NCI-H1694 (cell line): ENCODE measurements at places on chromosomes 5 and 9.

GRCh38 chr9:104177676-104178075 lies 83.6 kb downstream of the SMC2 start:
- no peak for DNase-seq

- no peak for DNase-seq
Measured at GRCh38 chr5:106757672-106758071, 913.1 kb downstream of the EFNA5 start.

DNA sequence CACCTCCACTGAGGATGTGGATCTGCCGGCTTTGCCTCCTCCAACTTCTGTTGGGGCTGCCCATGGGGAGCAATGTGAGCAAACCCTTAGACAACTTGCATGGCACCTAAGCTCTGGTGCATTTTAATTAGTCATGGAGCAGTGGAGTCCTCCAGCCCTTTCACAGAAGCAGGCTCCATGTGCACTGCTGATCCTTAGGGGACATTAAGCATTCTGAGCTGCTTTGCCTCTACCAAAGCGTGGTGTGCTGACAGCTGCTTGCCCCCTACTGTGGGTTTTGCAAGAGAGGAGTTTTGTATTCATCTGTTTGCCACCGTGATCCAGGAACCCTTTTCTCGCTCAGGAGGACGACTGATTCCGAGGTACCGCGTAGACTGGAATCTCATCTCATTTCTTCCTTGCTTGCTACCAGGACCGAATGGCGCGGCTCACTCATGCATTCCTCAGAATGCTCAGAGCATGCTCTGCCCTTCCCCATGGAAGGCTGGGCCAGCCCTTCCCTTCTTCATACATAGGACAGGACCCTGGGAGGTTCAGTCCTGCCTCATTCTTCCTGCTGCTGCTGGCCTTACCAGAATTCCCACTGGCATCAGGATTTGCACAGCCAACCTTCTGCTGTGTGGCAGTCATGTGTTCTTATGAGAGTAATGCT lies 432.5 kb downstream of the GADD45G start:
- DNase-seq = no peak

DNA sequence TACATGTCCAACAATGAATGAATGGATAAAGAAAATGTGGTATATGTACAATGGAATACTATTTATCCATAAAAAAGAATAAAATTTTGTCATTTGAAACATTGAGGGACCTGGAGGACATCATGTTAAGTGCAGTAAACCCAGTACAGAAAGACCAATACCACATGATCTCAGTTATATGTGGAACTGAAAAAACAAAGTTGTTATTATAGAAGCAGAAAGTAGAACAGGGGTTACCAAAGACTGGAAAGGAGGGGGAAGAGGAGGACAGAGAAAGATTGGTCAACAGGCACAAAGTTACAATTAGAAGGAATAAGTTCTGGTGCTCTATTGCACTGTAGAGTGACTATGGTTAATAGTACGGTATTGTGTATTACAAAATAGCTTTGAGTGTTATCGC lies 233.8 kb downstream of the SEMA6A start:
- no peak for DNase-seq

- no peak for DNase-seq
Measured at GRCh38 chr5:180130291-180130869, 58.8 kb upstream of the RNF130 start.

GRCh38 chr5:38845526-38846378 lies at the start of gene OSMR:
Gene OSMR (plus strand): TSS chr5:38846012. CDS start chr5:38869045, 23,033 bp downstream.
- DNase-seq = no peak

- DNase-seq = no peak
Measured at GRCh38 chr5:111169269-111169668, 54.9 kb upstream of the CAMK4 start.

DNA sequence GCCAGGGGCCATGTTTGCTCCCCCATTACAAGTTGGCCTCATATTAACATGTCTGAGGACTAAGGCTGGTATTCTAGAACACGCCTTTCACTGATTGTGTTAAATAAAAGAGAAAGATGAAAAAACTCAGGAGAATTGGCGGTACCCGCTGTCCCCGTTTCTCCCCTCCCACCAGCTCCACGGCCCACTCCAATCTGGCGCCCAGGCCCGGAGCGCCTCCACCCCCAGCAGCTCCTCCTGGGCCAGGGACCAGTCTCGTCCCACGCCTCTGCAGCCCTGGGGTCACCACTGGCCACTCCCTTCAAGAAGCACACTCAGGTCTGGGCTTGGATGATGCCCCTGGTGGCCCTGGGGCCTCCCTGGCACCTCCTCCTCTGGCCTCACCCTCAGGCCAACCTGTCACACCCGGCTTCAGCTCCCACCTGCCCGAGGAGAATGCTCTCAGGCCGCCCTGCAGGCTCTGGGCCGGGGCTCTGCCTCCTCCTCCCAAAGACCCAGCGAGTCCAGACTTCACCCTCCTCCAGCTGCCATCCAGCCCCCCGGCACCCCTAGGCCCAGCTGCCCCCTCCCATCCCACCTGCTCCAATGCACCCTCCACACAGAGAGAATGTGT lies 133.0 kb upstream of the PPP1R26 start:
- DNase-seq = no peak

DNA sequence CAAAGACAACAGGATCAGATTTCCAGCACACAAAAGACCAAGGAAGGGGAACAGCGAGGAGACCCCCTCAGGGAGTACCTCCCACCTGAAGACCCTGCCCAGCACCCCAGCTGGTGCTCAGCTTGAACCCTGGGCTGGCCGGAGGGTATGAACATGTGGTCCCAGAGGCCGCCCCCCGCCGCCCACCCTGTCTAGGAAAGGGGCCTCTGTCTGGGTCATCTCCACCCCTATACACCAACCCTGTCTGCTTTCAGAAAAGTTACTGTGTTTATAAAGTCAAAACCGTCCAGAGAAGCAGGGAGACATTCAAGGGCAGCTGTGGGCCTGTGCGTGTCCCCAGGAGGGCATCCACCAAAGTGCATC lies 72.2 kb downstream of the ADAMTS2 start:
- DNase-seq = no peak

DNA sequence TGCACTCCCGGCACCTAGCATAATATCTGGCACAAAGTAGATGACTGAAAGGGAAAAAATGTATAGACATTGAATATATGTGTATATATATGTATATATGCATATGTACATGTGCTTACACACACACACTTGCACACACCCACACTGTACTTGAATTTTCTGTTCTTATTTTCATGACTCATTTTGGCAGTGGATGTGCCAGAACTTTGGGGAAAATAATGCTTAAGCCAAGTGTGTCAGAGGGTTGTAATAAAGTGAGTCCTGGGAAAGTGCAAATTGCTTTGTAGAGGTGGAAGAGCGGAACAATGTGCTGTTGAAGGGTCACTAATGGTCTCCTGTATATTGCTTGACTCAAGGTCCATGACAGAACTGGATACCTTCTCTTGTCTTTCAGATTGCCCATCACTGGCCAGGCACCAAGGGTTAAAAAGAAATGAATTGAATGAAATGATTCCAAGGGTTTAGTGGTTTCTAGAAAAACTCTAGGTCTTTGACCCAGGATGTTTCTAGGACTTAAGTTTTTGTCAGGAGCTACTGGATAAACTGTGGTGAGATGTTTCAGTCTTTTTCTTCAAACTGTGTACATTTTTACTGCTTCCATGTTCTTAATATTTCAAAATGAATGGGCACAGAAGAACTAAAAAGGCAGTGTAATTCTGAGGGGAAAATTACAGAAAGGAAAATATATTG lies 129.9 kb upstream of the MOCS2 start:
- no peak for DNase-seq

DNA sequence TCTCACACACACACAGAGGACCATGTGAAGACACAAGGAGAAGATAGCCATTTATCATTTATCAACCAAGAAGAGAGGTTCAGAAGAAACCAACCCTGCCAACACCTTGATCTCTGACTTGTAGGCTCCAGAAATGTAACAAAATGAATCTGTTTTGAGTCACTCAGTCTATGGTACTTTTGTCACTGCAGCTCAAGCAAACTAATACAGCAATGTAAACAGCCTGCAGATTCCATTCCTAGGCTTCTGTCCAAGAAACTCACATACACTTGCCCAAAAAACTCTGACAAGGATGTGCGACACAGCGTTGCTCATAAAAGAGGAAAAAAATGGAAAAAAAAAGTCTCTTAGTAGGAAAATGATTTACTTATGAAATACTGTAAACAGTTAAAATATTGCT lies 33.4 kb downstream of the TRIM36 start:
- no peak for DNase-seq

DNA sequence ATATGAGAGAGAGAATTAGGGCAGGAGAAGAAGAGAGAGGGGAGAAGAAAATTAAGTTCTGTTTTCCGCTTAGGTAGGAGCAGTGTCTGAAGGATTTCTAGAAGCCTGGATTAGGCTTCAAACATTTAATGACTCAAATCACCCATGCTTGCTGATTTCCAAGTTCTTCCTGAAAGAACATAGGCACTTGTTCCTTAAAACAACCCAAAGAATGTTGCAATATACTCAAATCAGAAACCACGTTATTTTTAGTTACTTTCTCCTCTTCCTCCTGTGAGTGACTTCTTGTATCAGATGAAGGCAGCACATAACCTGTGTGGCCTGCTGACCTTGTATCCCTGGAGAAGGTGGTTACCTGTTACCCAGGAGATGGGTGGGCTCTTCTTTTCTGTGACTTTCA lies 351.5 kb upstream of the KLF4 start:
- no peak for DNase-seq

DNA sequence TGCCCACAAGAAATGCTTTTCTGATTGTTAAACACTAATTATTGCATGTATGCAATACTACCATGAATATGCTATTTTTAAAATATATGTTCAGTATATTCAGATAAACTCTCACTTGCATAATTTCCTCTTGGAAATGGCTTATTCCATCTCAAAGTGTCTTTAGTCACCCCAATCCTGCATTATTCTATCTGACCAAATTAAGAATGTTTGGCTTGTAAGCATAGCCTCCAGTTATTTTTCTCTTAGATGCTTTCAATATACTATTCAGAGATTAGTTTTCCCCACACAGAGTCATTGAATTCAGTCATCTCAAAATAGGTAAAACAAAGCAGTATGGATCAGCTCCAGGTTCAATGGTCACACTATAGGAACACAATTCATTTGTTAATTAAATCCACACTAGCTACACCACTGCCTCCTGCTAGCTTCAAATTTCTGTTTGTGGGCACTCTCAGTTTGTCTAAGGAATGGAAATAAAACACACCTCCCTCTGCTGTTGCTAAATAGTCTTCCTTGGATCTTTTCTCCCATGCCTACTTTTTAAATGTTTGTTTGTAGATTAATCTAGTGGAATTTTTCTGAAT lies 134.6 kb upstream of the TBCA start:
- DNase-seq = no peak

DNA sequence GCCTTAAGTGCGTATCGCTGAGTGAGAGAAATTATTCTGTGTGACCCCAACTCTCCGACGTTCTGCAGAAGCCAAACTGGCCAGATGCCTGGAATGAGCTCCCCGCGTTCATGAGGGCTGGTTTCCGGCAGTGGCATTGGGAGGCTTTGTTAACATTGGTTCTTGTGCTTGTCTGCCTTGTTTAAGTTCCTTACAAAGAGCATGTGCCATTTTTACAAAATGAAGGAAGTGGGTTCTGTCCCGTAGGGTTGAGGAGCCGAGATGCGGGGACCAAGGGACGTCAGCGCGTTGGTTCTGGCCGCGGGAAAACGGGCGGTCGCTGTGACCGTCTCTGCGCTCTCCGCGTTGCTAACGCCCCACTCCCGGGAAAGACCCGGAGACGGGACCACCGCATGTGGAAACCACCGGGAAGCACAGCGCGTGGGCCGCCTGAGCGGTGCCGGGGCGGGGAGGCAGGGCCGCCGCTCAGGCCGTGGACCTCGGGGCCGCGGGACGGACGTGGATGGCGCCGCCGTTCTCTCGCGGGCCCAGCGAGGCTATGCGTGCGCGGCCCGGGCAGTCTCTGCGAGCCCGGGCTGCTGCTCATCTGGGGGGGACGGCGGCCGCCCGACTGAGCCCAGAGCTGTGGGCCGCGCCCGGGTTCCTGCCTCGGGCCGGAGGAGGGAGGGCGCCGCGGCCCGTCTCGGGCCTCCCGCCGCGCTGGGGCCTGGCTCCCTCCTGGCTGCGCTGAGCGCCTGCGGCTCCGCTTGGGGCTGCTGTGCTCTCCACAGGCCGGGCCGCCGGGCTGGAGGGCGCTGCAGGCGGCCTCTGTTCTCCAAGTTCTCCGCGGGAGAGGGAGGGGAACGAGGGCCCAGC lies 13.4 kb downstream of the RABL6 start:
- no peak for DNase-seq

DNA sequence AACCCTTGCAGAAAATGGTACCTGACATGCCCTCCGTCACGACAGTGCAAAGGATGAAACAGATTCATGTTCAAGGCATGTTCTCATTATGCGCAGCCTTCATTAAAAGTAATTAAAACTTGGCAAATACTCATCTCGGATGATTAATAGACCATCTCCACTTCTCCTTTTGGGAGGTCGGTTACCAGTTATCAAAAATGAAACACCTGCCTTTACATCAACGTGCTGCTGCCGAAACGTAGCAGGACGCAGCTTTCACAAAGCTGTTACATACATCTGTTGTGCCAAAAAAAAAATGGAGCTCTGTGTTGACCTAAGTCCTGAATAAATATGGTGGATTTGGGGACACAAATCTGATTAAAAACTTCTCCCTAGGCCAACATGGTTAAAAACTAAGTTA lies 75.7 kb downstream of the PTCH1 start:
- no peak for DNase-seq

DNA sequence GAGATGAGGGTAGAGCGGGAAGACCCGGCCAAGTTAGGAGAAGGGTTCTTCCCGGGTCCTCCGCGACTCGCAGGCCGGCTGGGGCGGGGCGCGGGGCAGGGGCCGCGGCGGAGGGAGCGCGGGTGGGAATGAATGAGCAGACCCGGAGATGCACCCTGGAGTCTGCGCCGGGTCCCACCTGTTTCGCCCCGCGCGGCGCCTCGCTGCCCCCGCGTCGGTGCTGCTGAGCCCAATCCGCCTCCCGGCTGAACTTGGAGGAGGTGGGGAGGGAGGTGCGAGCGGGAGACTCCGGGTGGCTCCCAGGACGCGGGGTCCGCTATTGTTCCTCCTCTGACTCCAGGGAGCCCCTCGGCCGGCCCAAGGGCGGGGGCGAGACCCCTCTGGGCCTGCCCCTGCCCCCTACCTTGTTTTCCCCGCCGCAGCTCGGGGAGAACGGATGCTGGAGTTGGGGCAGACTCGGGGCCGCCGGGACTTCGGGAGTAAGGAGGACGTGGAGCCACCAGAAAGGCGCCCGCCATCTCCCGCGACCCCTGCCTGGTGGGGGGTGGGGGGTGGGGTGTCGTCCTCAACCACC lies 659 bp downstream of the RAI14 start:
- no peak for DNase-seq
